ENCODE measurements at places on chromosomes 11 and 22.
A peak's percentile ranks its signal among the peaks of the same experiment; 100 is the strongest.

GRCh38 chr11:12122083-12122482, 11.7 kb downstream of the MICAL2 start:
- no peak overlapping the region for H3K4me3 ChIP-seq
- H3K27ac ChIP-seq, result no peak overlapping the region
- ATAC-seq, result no peak
- H3K27me3 ChIP-seq, result peaks cover 44% of the 10 kb centered on the region
- H3K4me1 ChIP-seq, result no peaks in the 10 kb centered on the region

- ATAC-seq, result no peak
- no peak overlapping the region for H3K4me3 ChIP-seq
- no peak overlapping the region for H3K27ac ChIP-seq
Observed at GRCh38 chr11:78699609-78700135, 125.0 kb upstream of the NARS2 start.

DNA sequence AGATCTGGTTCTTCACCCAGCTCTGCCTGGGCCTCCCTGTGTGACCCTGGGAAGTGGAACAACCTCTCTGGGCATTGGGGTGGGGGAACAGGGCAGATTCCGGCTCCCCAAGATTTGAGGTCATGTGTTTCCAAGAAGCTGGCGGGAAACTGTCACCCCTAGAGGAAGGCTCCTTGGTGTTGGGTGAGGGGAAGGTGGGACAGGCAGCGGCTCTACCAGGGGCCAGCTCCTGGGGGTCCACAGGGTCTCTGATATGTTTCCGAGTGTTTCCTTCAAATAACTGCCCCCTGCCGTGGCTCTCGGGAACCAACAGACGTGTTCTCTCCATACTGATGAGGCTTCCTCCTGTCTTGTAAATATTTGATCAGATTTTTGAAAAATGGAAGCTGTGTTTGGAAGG, 78.5 kb downstream of the MPPED1 start:
- H3K4me3 ChIP-seq, result no peak overlapping the region
- H3K27me3 ChIP-seq, result peaks cover 11% of the 10 kb centered on the region
- ATAC-seq, result no peak

DNA sequence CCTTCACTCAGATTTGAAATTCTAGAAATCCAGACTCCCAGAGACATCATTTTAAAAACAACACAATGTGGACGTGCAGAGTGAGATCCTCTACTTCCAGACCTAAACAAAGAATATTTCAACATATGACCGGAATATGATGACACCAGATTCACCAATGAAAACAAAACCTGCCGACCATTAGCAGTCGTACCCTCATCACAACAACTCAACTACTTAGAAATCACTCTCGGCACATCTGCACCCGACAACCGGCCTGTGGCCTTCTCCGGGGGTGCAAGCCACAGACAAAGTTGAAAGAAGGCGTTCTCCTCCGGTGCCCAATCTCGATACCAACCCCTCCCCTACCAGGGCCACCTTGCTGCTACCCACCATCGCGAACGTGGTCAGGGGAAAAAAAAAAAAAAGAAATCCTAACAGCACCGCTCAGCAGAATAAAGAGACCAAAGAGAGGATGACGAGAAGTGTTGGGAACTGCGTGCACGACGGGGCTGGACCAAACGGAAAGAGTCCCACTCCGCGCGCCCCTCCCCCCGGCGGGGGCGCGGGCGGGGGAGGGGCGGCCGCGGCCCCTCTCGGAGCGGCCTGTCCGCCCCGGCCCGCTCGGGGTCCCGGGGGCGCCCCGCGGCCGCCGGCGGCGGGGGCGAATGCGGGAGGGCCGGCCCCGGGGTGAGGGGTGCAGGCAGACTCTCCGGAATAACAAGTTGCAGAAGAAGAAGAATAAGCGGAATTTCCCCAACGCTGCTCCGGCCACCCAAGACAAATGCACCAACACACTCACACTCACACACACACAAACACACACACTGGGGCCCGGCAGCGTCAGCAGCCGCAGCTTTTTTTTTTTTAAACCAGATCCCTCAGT, 1.7 kb downstream of the PHF21A start:
- no peaks in the 10 kb centered on the region for H3K36me3 ChIP-seq
- ATAC-seq, result peak; percentile 37
- peaks cover 43% of the 10 kb centered on the region for H3K4me1 ChIP-seq
- H3K27me3 ChIP-seq, result no peaks in the 10 kb centered on the region

- H3K27ac ChIP-seq, result no peak overlapping the region
- H3K4me3 ChIP-seq, result no peak overlapping the region
- peaks cover 1% of the 10 kb centered on the region for H3K27me3 ChIP-seq
- no peaks in the 10 kb centered on the region for H3K4me1 ChIP-seq
Observed at GRCh38 chr11:112658431-112658878, 302.8 kb upstream of the NCAM1 start.

GRCh38 chr11:35787013-35787504, 124.5 kb downstream of the TRIM44 start:
- H3K4me1 ChIP-seq, result peaks cover 20% of the 10 kb centered on the region
- H3K4me3 ChIP-seq, result no peak overlapping the region

GRCh38 chr11:69909561-69910518, 90.6 kb upstream of the FGF3 start:
- H3K27ac ChIP-seq, result no peak overlapping the region
- peak; percentile 5 for ATAC-seq
- no peak overlapping the region for H3K4me3 ChIP-seq
- H3K36me3 ChIP-seq, result no peaks in the 10 kb centered on the region
- H3K27me3 ChIP-seq, result peaks cover 94% of the 10 kb centered on the region
- H3K4me1 ChIP-seq, result no peaks in the 10 kb centered on the region

- H3K27ac ChIP-seq, result no peak overlapping the region
- no peaks in the 10 kb centered on the region for H3K36me3 ChIP-seq
- H3K4me3 ChIP-seq, result no peak overlapping the region
- no peaks in the 10 kb centered on the region for H3K27me3 ChIP-seq
- no peak for ATAC-seq
- H3K4me1 ChIP-seq, result no peaks in the 10 kb centered on the region
Observed at GRCh38 chr11:92473736-92474135, 249.1 kb downstream of the FAT3 start.

- ATAC-seq, result no peak
- H3K36me3 ChIP-seq, result no peaks in the 10 kb centered on the region
- no peak overlapping the region for H3K27ac ChIP-seq
- H3K27me3 ChIP-seq, result peaks cover 11% of the 10 kb centered on the region
- no peaks in the 10 kb centered on the region for H3K4me1 ChIP-seq
Observed at GRCh38 chr11:64101461-64101860, 64.5 kb downstream of the MACROD1 start.

GRCh38 chr11:43810929-43811596, 69.6 kb upstream of the ALKBH3 start:
- no peak for ATAC-seq
- no peaks in the 10 kb centered on the region for H3K27me3 ChIP-seq
- H3K27ac ChIP-seq, result no peak overlapping the region
- peaks cover 34% of the 10 kb centered on the region for H3K36me3 ChIP-seq

DNA sequence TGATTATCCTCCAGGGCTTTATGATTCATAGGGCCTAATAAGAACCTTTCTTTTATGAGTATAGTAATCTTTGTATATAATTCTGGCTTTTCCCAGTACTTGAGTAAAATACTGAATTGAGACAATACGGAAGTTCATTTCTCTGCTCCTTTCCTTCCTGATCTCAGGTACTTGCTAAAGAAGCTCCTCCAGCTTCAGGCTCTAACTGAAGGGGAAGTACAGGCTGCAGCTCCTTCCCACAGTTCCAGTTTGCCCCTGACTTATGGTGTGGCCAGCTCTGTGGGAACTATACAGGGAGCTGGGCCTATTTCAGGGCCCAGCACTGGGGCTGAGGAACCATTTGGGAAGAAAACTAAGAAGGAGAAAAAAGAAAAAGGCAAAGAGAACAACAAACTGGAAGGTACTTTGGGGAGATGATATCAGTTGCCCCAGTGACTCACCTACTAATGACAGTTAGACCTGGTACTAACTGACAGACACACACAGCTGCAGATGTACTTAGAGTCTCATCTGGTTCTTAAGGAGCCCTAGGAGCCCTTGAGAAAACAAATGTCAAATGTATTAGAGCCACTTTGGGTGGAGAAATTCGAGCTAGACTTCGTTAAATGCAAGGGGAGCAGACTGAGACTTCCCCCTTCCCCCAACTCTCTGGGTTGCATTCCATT, 3.0 kb downstream of the TBRG1 start:
- peaks cover 18% of the 10 kb centered on the region for H3K4me1 ChIP-seq
- no peak overlapping the region for H3K4me3 ChIP-seq
- H3K27me3 ChIP-seq, result no peaks in the 10 kb centered on the region
- ATAC-seq, result no peak

GRCh38 chr22:30028731-30029130, 51.5 kb upstream of the HORMAD2 start:
- H3K4me1 ChIP-seq, result no peaks in the 10 kb centered on the region
- H3K4me3 ChIP-seq, result no peak overlapping the region
- H3K27me3 ChIP-seq, result no peaks in the 10 kb centered on the region
- no peak for ATAC-seq
- H3K27ac ChIP-seq, result no peak overlapping the region
- peaks cover 44% of the 10 kb centered on the region for H3K36me3 ChIP-seq

DNA sequence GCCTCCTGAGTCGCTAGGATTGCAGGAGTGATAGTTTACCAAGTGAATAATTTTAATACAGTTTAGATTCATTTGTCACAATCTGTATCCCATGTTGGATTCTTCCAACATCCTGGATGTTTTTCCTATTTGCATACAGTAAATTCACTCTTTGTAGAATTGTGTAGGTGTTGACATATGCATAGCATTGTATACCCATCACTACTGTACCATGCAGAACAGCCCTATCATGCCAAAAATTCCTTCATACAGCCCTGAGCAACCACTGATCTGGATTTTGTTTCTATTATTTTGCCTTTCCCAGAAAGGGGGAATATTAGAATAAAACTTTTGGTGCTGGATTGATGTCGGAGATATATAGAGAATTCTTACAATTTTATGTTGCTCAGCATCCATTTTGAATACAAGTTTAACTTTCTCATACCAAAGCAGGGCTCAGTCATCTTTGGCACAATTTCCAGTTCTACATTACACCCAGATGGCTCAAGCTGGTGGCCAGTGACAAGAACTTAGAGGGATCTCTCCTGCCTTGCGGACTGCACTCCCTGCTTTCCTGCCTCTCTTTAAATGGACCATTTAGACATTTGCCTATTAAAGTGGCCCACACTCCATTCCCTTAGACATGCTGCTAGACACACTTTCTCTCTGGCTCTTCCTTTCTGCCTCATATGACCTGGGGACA, 45.4 kb upstream of the CFAP300 start:
- peaks cover 6% of the 10 kb centered on the region for H3K36me3 ChIP-seq
- peak; percentile 36 for ATAC-seq
- no peak overlapping the region for H3K27ac ChIP-seq

- no peaks in the 10 kb centered on the region for H3K36me3 ChIP-seq
- H3K27ac ChIP-seq, result no peak overlapping the region
- peaks cover 6% of the 10 kb centered on the region for H3K4me1 ChIP-seq
- peaks cover 47% of the 10 kb centered on the region for H3K27me3 ChIP-seq
Observed at GRCh38 chr11:116610190-116610589, 162.6 kb downstream of the BUD13 start.

DNA sequence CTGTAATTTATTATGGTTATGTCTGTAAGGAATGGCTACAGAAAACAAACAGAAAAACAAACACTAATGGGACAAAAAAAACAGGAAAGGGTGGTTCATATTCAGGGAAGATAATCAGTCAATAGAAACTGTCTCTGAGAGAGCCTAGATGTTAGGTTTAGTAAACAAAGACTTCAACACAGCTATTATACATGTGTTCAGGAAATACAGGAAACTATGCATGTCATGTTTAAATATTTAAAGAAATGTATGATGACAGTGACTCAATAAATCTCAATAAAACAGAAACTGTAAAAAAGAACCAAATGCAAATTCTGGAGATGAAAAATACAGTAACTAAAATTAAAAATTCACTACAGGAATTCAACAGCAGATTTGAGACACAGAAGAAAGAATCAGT, 76.0 kb downstream of the PACS1 start:
- peaks cover 60% of the 10 kb centered on the region for H3K4me1 ChIP-seq
- peaks cover 29% of the 10 kb centered on the region for H3K36me3 ChIP-seq
- no peak overlapping the region for H3K4me3 ChIP-seq
- peak overlapping the region; percentile 62 for H3K27ac ChIP-seq
- ATAC-seq, result no peak

DNA sequence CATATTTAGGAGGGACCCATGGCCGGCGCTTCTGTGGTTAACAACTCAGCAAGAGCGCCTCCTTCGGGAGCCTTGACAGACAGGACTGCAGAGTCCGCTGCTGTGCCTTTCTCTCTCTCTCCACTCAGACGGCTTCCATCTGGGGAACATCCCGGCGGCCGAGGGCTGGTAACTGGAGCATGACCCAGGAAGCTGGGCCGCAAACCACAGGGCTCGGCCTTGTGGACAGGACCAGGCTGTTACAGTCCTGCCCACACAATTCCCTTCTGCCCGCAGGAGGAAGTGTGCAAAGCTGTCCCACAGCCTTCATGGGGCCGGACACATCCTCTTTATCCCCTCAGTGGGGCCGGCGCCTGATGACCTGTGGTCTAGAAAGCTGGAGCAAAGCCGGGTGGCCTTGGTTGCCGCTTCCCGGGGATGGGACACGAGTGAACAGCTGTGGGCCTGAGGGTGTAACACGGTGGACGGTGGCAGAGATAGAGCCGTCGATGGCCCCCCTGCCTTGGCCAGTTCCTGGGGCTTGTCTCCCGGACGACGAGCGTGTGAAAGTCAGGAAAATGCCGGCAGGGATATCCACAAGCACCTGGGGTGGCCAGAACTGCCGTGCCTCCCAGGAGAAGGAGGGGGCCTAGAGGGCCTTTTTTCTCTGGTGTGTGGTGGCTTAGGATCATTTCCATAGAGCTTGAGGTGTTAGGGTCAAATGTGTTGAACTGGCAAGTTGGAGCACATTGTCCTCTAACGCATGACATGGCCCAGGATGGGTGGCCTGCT, 50.1 kb downstream of the FBLN1 start:
- H3K4me1 ChIP-seq, result no peaks in the 10 kb centered on the region
- ATAC-seq, result no peak
- H3K4me3 ChIP-seq, result no peak overlapping the region
- peaks cover 34% of the 10 kb centered on the region for H3K27me3 ChIP-seq
- H3K36me3 ChIP-seq, result no peaks in the 10 kb centered on the region

- H3K36me3 ChIP-seq, result no peaks in the 10 kb centered on the region
- H3K27ac ChIP-seq, result no peak overlapping the region
- H3K4me3 ChIP-seq, result no peak overlapping the region
- peaks cover 12% of the 10 kb centered on the region for H3K4me1 ChIP-seq
- no peaks in the 10 kb centered on the region for H3K27me3 ChIP-seq
Observed at GRCh38 chr11:118282606-118283005, 18.5 kb upstream of the MPZL2 start.

- H3K36me3 ChIP-seq, result no peaks in the 10 kb centered on the region
- no peak overlapping the region for H3K27ac ChIP-seq
- ATAC-seq, result peak; percentile 27
Observed at GRCh38 chr22:39184586-39185577, 32.4 kb upstream of the CBX7 start.

DNA sequence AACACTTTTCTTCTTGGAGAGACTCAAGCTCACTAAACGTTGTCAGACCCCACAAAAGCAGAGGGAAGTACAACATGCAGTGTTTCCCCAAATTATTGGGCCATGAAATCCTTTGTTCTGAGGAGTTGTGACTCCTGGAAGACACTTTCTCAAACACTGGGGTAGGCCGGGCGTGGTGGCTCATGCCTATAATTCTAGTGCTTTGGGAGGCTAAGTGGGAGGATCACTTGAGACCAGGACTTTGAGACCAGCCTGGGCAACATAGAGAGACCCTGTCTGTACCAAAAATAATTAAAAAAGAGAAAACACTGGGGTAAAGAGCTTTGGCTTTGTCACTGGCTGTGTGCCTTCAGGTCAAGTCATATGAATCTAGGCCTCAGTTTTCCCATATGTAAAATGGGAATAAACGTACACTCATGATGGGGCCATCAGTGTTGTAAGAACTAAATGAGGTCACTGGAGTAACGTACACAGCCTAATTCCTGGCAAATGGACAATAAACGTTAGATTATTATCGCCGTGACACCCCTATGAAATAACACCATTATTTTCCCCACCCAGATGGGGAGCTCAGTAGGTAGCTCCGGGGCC, 92.0 kb downstream of the RRM1 start:
- no peak for ATAC-seq
- no peaks in the 10 kb centered on the region for H3K36me3 ChIP-seq
- H3K27ac ChIP-seq, result peak overlapping the region; percentile 31
